ENCODE measurements at places on chromosomes 5 and 9. TPM values are rescaled to one million over a fixed set of nuclear protein-coding genes. Genes with fewer than 3 reads are reported as not detected.

AK8 gene
- total RNA-seq = 0.53 TPM

IL3 gene
- total RNA-seq = not detected

ZDHHC11B gene
- total RNA-seq = not detected

S100Z gene
- total RNA-seq = not detected

TIMD4 gene
- not detected for total RNA-seq

KCNT1 gene
- total RNA-seq = not detected

NR2F1-AS1 gene
- total RNA-seq = 10.7 TPM

PCDHGA9 gene
- total RNA-seq = 5.5 TPM

NDUFA8 gene
- 37.6 TPM for total RNA-seq

WDR36 gene
- 69.1 TPM for total RNA-seq

PCDHA12 gene
- 0.33 TPM for total RNA-seq

PCDHA11 gene
- total RNA-seq = 0.23 TPM

GABRA1 gene
- 0.17 TPM for total RNA-seq

TMEM252 gene
- not detected for total RNA-seq

FOXI1 gene
- total RNA-seq = not detected

SLC46A2 gene
- not detected for total RNA-seq

CTXN3 gene
- not detected for total RNA-seq

BHMT gene
- total RNA-seq = not detected

UNC13B gene
- 34.3 TPM for total RNA-seq

CCDC180 gene
- total RNA-seq = 0.76 TPM

TMEM171 gene
- 1.3 TPM for total RNA-seq

ENTPD2 gene
- total RNA-seq = not detected

PDZD2 gene
- total RNA-seq = 0.46 TPM

TAS2R1 gene
- total RNA-seq = not detected

SLC6A19 gene
- not detected for total RNA-seq

TUBB4B gene
- total RNA-seq = 145 TPM

IGIP gene
- 24.0 TPM for total RNA-seq

GARNL3 gene
- 6.2 TPM for total RNA-seq

PROB1 gene
- 1.3 TPM for total RNA-seq

EMB gene
- 2.4 TPM for total RNA-seq

PAEP gene
- not detected for total RNA-seq

NMUR2 gene
- total RNA-seq = not detected

All from smooth muscle cell of the pulmonary artery (primary cell).